ENCODE measurements at places on chromosomes 1 and 21. TPM values are rescaled to one million over a fixed set of nuclear protein-coding genes. Genes with fewer than 3 reads are reported as not detected.

FOXE3 gene
- total RNA-seq: not detected

DNA sequence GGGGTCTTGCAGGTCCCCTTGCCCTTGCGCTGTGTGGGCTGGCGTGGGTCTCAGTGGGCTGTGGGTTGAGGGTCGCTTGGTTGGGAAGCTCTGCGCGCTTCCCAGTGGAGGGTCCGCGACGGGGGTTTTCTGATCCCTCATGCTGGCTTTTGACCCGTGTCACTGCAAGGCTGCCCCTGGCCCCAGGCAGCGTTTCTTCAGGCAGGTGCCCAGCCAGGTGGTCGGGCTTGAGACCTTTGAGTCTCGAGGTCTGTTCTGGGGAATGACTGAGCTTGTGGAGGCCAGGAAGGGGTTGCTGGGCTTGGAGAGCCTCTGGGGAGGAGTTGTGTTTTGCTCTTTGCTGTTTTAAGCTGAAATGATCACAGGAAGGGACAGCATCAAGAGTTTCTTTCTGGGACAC lies 5.3 kb downstream of the SKI start:
- H3K27ac ChIP-seq: no peak overlapping the region
- H3K27me3 ChIP-seq: no peaks in the 10 kb centered on the region
- no peak for DNase-seq
- peaks cover 20% of the 10 kb centered on the region for H3K4me1 ChIP-seq
- peaks cover 49% of the 10 kb centered on the region for H3K36me3 ChIP-seq

DNA sequence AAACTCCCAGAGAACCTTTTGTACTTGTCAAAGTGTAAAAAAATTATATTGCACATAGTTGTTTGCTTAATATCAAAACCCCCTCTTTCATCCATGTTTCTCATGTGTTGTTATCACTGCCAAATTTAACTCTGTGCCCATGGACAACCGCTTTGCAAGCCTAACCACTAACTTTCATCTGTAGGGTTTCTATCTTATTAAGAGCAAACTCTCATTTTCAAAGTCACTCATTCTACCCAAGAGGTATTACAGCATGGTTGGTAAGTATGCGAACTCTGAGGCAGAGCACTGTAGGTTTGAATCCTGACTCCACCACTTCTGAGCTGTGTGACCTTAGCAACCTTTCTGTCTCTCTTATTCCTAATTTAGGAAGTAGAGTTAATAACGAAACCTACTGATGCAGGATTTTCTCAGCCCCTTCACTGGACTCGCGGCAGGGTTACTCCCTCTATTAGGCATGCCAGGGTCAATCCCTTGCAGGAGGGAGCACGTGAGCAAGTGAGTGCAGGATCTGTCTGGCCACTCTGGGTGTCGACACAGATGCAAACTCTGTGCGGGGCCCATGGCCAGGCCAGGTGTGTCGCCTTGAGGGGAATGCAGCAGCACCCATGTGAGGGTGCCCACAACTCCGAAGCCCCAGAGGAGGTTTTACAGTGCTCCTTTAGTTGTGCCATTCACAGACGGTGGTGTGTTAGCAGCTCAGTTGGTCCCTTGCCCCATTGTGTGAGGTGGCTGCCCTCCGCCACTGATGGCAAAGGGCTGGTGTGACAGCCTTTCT lies 361.5 kb upstream of the ADGRL2 start:
- peaks cover under 1% of the 10 kb centered on the region for H3K4me1 ChIP-seq
- no peak overlapping the region for H3K4me3 ChIP-seq
- DNase-seq: no peak
- H3K27me3 ChIP-seq: no peaks in the 10 kb centered on the region

DPM3 gene
- 41.1 TPM for total RNA-seq

DNA sequence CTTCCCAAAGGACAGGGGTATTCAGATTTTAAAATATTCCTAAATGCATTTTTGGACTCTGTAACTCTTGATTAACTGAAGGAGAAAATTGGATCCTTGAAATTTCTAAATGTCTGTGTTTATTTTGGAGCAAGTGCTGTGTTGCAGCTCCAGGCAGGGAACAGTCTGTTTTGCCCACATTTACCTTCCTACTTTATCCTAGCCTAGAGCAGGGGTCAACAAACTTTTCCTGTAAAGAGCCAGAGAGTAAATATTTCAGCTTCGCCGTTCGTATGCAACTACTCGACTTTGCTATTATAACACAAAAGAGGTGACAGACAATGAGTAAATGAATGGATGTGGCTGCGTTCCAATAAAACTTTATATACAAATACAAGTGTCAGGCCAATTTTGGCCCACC lies 402.2 kb downstream of the GPATCH2 start:
- DNase-seq: no peak
- H3K36me3 ChIP-seq: no peaks in the 10 kb centered on the region
- H3K4me1 ChIP-seq: no peaks in the 10 kb centered on the region
- no peak overlapping the region for H3K4me3 ChIP-seq

AMIGO1 gene
- 1.3 TPM for total RNA-seq

UBXN10 gene
- 0.37 TPM for total RNA-seq

DNA sequence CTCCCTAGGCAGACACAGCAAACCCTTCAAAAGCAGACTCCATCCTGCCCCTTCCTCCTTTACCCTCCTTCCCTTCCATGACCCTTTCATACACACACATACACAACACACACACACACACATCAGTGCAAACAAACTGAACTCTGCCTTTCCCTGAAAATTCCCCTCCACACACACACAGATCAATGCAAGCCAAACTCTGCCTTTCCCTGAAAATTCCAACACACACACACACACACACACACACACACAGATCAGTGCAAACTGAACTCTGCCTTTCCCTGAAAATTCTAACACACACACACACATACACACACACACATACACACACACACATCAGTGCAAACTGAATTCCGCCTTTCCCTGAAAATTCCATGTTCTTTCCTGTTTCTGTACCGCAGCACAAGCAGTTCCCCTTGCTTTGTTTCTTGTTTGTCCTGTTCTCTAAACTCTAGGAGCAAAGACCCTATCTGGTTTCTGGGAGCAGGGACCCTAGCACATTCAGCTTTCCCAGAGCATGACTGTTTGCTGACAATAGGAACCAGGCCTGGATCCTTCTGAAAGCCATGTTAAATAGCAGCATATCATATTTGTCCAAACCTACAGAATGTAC lies 91.0 kb downstream of the PTPN14 start:
- H3K4me3 ChIP-seq: no peak overlapping the region
- peak overlapping the region; percentile 4 for H3K27ac ChIP-seq
- peaks cover 41% of the 10 kb centered on the region for H3K4me1 ChIP-seq
- no peaks in the 10 kb centered on the region for H3K27me3 ChIP-seq

GRCh38 chr1:244496186-244496585 lies 35.1 kb downstream of the CATSPERE start:
- no peaks in the 10 kb centered on the region for H3K4me1 ChIP-seq
- H3K27me3 ChIP-seq: no peaks in the 10 kb centered on the region
- H3K36me3 ChIP-seq: no peaks in the 10 kb centered on the region
- no peak overlapping the region for H3K4me3 ChIP-seq

GRCh38 chr1:119711804-119712341 lies at the start of gene PHGDH:
Gene PHGDH, plus strand, starts transcription at chr1:119711934. Its CDS starts 89 bp downstream, at chr1:119712023.
- peak within 1 kb of the TSS; percentile 90 for H3K4me3 ChIP-seq
- peaks cover 30% of the 10 kb centered on the region for H3K36me3 ChIP-seq
- peak within 1 kb of the TSS; percentile 98 for H3K27ac ChIP-seq
- peak; percentile 66 for DNase-seq
- no peaks in the 10 kb centered on the region for H3K27me3 ChIP-seq

DNA sequence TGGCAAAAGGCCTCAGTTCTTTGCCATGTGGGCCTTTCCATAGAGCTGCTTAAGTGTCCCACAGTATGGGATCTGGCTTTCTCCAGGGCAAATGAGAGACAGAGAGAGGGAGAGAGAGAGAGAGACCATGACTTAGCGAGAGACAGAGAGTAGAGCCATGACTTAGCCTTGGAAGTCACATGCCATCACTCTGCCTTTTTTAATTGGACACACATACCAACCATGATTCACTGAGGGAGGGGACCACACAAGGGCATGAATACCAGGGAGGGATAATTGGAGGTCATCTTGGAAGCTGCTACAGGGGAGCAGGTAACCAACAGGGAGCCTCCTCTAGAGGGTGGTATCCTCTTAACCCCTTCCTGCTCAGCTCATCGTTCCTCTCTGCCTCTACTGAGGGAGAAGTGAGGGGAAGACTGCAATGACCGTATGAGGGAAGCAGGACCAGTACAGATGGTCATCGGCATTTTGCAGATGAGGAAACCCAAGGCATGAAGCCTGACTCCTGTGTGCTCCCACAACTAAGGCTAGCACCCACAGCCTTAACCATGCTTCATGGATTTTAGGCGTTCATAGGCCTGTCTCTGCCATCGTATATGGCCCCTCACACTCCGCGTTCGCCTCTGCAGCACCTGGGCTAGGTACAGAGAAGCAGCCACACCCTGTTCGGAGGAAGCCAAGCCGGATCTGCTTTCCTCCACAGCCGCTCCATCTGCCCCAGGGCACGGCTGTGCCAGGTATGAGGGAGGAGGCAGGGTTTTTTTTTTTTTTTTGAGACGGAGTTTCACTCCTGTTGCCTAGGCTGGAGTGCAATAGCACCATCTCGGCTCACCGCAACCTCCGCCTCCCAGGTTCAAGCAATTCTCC lies 38.6 kb downstream of the MEF2D start:
- peaks cover 38% of the 10 kb centered on the region for H3K4me1 ChIP-seq
- H3K27ac ChIP-seq: no peak overlapping the region
- no peaks in the 10 kb centered on the region for H3K27me3 ChIP-seq
- H3K4me3 ChIP-seq: no peak overlapping the region
- peaks cover 31% of the 10 kb centered on the region for H3K36me3 ChIP-seq

GRCh38 chr1:40844887-40845878 lies 17.0 kb downstream of the CITED4 start:
- H3K4me3 ChIP-seq: no peak overlapping the region
- H3K27ac ChIP-seq: no peak overlapping the region
- no peaks in the 10 kb centered on the region for H3K36me3 ChIP-seq
